ENCODE measurements at places on chromosomes 2 and 18. TPM values are rescaled to one million over a fixed set of nuclear protein-coding genes. Genes with fewer than 3 reads are reported as not detected.

GRCh38 chr18:1296237-1296636, 391.6 kb downstream of the ADCYAP1 start:
- DNase-seq: no peak

Gene FIGN
- 4.7 TPM for total RNA-seq

GRCh38 chr2:153474876-153475435, 3.6 kb downstream of the RPRM start:
- no peak for DNase-seq

Gene ANO7
- 0.68 TPM for total RNA-seq

Gene PPP1R1C
- 0.93 TPM for total RNA-seq

Gene CCNYL1
- total RNA-seq: 26.2 TPM

Gene TMEM169
- 0.29 TPM for total RNA-seq
